ENCODE measurements at places on chromosomes 7 and 10.

DNA sequence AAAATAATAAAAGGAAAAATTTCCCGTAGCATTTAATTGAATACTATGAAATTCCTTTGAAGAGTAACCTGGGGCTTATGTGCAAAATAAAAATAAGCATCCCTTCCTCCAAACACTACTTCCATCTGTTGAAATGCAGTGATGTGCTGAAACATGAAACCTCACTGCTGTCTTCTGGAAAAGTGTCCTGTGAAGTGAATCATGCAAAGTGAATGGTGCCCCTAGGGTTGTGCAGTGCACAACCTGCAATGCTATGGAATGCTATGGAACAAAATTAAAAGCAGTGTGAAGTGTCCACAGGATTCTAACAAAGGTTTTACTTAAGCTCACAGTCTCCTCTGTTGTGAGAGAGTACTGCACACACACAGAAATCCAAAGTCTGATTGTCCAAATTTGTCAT is 480.9 kb downstream of the ETV1 start:
- peak; percentile 12 for DNase-seq

- DNase-seq: no peak
Observed at GRCh38 chr7:3911685-3912084, 610.6 kb downstream of the SDK1 start.

- DNase-seq: peak; percentile 27
Observed at GRCh38 chr10:12782537-12782936, 219.0 kb downstream of the CCDC3 start.

DNA sequence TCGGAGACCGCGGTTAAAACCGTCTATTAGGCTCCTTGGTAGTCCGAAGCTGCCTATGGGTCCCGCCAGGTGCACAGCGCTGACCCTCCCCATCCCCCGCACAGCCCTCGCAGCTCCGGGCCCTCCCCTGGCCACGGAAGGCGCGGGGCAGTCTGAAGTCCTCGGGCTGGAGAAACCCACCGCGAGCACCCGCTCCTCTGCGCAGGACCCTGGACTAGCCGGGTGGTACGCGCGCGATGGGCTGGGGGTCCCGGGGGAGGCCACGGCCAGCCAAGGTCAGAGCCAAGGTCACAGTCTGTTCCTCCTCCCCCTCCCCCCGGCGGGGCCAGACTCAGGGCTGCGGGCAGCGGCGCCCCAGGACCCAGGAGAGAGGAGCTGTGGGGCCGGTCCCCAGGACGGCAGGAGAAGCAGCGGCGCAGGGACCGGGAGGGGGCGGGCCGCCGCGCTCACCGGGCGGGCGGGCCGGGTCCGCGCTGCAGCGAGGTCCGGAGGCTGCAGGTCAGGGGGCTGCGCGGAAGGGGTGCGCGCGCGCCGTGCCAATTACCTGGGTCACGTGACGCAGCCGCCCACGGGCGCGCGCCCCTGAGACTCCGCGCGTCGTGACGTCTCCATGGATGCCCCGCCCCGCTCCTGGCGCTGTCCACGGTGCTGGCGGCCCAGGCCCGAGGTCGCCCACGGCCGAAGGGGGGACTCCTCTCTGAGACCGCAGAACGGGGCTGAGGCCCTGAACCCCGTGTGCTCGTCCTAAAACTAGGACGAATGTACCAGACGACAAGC is at the start of gene OGDHL:
Gene OGDHL, minus strand, starts transcription at position 535 of the 777 bp plus-strand sequence. CDS start 3,731 bp downstream, outside the sequence.
- DNase-seq: peak; percentile 83

DNA sequence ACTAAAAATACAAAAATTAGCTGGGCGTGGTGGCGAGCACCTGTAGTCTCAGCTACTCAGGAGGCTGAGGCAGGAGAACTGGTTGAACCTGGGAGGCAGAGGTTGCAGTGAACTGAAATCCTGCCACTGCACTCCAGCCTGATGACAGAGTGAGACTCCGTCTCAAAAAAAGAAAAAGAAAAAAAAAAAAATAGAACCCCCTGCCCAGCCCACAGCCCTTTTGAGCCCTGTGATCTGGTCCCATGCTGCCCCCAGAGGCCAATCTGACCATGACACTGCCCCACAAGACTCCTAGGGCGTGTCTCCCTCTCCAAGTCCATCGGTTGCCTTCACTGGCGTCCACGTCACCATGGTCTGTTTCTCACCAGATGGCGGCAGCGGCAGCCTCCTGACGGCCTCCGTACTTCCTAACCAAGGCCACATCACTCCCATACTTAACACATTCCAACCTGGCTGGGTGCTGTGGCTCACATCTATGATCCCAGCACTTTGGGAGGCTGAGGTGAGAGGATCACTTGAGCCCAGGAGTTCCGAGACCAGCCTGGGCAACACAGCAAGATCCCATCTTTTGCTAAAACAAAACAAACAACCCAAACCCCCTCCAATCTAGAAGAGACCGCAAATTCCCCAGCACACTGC is 18.0 kb downstream of the STX1A start:
- DNase-seq: no peak

- no peak for DNase-seq
Observed at GRCh38 chr10:20288060-20288459, 471.8 kb downstream of the PLXDC2 start.

GRCh38 chr7:151642746-151643145 is 123.1 kb upstream of the RHEB start:
- DNase-seq: no peak

DNA sequence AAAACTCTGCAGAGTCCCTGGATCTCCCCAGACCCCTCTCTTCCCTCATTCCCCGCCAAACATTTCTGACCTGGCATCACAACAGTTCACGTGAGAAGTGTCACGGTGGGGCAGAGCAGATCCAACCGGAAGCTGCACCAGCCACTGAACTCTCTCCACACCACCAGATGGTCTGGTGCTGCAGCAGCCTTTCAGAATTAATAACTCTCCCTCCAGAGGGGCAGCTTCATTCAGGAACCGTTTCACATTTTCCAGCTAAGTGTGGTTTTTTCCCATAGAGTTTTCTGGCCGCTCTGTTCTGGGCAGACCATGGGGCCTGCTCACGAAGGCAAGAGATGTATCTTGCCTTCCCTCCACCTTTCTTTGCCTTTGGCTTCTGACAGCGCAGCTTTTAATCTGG is 486.7 kb upstream of the GALNT17 start:
- no peak for DNase-seq

DNA sequence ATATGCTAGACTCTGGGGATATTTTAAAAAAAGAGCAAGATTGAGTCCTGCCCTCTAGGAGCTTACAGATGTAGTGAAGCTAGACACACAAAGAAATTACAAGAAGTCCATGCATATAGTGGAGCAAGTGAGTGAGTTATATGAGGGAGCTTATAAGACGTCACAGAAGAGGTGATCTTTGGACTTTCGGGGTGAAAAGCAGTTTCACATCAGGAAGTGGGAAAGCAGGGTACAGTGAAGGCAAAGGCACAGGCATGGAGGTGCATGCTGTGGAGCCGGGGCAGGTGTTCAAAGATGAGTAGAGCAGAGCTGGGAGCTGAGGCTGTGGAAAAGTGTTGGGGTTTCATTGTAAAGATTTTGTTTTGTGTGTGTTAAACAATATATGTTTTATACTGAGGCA is 38.5 kb upstream of the EXOC6 start:
- no peak for DNase-seq

DNA sequence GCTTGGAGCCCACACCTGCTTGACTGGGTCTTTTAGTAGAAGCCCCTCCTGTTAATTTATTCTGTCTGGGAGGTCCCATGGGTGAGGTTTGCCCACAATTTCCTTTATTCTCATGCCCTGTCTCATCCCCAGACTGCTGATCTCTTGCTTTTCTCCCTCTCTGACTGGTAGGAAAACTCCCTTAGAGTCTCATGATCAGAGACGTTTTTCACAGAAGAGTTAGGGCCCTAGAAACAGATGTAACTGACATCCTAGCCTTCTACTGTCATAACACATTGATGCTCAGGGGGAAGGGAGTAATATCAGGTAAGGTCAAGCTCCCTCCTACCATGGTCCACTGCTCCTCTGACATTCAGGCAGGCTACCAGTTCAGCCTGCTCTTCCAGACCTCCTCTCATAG is 43.7 kb upstream of the WASL start:
- DNase-seq: no peak

DNA sequence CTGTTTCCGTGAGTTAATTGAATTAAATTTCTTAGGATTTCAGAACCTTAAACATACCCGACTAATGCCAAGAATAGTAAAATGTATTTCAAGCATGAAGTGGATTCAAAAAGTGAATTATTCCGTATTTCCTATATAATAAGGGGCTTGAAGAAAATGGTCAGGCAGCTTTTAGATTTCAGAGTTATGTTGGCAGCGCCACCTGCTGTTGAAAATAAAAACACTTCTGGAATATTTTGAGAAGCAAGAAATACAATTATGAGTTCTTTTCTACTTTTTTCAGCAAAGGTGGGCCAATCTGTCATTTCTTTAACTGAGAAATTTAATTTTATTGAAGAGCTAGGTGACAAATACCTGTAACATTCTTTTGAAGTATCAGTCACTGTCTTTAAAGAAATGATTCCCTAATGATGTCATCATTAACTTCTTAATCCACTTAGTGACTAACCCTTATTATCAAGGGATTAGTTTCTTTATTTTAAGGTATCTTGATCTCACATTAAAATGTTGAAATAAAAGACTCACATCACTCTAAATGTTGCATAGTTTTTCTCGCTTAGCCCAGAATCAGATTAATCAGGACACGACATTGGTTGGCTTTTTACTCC is 36.6 kb upstream of the AGR3 start:
- peak; percentile 48 for DNase-seq

DNA sequence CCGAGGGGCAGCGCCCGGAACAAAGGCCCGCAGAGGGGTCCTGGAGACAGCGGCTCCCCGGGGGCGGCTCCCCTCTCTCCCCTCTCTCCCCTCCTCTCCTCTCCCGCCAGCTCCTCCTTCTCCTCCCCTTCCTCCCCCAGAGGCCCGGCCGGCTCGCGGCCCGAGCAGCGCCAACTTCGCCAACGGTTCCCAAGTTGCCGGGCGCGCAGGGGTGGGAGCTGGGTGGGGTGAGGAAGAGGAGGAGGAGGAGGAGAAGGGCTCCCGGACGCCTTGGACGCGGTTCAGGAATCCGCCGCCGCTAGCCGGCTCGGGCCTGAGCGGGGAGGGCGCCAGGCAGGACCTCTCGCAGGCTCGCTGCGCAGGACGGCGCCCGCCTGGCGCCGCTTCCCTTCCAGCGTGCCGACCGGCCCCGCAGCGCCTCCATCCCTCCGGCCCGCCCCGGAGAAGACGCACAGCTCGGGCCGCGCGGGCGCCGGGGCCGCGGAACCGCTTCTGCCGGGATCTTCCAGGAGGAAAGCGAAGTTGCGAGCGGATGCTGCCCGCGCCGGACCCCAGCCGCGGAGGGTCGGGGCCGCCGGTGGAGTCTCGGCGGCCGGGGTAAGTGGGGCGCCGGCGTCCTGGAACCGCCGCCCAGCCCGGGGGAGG is at the start of gene CHST3:
Gene CHST3, plus strand, starts transcription at position 298 of the 645 bp plus-strand sequence. CDS start 41,448 bp downstream, outside the sequence.
- peak; percentile 43 for DNase-seq

DNA sequence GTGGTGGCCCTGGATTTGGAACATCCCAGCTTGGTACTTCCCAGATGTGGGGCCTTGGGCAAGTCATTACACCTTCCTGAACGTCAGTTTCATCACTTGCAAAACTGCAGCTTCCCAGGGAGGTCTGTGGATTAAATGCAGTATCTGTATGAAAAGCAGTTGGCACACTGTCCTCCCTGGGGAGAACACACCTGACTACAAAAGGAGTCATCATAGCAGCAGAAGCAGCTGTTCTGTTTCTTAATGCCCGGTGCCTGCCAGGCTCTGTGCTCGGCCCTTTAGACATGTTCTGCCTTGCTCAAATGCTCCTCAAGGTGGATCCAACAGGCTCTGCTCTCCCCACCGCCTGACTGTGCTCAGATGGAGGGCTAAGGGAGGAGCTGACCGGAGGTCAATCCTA is 31.0 kb downstream of the CDCA7L start:
- no peak for DNase-seq

DNA sequence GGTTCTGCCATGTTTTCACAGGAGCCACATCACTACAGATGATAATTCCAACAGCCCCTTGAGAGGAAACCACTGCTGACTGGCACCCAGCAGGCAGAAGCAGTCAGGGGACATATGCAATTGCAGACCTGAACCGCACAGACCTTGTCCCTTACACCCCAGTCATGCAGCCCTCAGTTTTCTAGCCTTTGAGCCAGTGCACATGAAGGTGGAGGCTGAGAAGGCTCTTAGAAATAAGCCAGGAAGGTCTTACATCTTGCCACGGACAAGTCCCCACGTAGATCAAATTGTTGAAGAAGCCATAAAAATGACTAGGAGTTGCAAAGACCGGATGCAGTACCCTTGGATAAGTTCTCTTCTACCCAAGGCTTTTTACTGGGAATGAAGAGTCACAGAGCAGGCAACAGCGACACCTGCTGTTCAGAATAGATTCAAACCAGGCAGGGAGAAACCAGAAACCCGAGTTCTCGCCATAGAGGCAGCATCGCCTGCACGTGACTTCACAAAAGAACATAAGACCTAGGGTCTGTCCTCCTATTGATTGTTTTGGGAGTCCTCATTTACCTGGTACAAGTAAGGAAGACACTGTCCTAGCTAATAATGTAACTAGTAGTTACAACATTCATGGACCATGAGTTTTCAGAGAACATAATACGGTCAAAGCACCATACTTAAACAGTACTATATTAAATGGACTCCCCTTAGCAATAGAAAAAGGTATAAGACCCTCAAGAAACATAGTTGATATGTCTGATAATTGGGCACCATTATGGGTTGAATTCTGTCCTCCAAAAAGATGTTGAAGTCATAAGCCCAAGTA is 11.1 kb downstream of the STEAP1B start:
- DNase-seq: peak; percentile 78

DNA sequence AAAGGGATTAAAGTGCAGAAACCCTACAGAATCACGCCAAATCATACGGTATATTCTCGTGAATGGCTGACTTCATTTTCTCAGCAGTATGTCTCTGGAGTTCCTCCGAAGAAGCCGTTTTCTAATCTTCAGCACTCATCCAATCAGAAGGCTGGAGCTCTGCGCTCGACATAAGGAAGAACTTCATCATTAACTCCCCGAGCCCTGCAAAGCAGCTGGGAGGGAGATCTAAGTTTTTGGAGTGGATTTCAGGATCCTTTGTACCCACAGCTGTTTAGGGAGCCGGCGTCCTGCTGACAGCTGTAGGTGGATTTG is 40.7 kb upstream of the SDK1 start:
- no peak for DNase-seq

DNA sequence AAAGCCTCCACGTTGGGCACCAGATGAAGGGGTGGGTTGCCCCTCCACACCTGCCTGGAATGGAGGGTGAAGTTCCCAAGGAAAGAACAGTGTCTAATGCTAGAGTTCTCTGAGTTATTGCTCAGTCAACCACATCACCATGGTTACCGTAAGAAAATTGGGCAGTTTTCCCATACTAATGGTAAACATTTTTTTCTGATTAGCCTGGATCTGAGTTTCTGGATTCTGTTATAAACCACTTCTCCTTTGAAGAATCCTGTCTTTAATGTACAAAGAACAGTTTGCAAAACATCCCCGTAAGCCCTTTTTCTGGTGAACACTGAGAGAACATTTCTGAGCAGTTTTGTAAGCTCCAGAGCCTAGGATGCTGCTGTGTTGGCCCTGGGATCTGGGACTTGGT is 45.5 kb downstream of the ABCC2 start:
- DNase-seq: no peak

Data from neuronal stem cell (in vitro differentiated cells).